Left colon (tissue), 2 donors: ENCODE measurements at places on chromosomes 2 and 18. TPM values are rescaled to one million over a fixed set of nuclear protein-coding genes. Genes with fewer than 3 reads are reported as not detected.
A peak's percentile ranks its signal among the peaks of the same experiment; 100 is the strongest.

MROH2A gene
- total RNA-seq = 0.24 TPM

TTR gene
- total RNA-seq = 1.2 TPM

TMSB10 gene
- total RNA-seq = 1,780 TPM

IFIH1 gene
- total RNA-seq = 20.0 TPM

CDKL4 gene
- not detected for total RNA-seq

SDC1 gene
- 159 TPM for total RNA-seq

GRCh38 chr2:69958480-69958879, 3.0 kb downstream of the ASPRV1 start:
- no peak for DNase-seq

DNA sequence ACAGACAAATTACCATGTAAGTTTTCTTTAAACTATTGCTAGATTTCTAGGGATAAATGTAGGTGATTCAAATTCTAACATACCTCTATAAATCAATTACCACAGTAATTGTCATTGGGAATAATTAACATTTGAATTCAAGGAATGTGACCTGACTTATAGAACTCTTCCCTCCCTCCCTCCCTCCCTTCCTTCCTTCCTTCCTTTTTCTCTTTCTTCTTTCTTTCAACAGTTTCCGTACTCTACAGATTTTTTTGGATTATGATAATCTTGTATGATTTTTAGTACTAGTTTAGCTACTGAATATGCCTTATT, 18.2 kb upstream of the FTCDNL1 start:
- no peak for DNase-seq

- no peak for DNase-seq
These were observed 3.9 kb upstream of the MGAT4A start for GRCh38 chr2:98734823-98735260.

DNA sequence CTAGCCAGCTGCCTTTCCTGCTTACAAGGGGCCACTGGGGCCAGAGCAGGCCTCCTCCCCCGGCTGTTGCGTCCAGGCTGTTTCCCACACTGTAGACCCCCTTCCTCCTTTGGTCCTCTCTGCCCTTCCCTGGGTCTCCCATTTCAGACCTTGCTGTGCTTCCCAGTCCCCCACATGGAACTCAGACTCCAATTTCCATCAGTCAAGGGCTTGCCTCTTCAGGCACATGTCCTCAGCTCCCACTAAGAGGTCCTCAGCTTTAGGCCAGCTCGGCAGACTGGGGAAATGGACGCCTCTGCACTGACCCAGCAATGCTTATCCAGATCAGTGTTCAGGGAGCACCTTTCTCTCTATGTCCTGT, 98.0 kb upstream of the BZW1 start:
- no peak for DNase-seq

GRCh38 chr2:20532634-20533437, 86.0 kb downstream of the RHOB start:
- no peak for DNase-seq

GRCh38 chr2:197460649-197461048, 7.3 kb downstream of the COQ10B start:
- DNase-seq = peak; percentile 9

DNA sequence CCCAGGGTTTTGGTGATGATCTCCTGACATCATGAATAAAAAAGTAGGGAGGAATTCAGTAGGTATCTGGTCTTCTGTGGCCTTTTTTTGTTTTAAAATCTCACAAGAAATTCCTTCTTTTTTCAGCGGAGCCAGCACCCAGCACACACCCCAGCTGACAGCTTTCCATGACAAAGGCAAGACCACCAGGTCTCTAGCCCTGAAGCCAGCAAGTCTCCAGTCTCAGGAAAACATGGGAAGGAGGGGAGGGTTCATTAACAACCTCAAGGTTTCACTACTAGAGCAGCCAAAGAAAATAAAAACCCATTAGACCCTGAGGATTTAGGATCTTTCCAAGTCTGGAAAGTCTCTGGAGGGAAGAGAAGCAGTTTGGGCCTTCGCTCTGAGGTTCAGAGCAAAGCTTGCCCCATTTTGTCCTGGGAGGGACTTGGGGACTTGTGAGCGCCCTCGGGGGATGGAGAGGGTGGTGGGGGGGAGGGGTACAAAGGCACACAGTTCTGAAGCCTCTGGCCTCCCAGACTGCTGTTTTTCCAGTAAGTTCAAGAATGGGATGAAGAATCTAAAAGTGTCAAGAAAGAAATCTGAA, 9.0 kb downstream of the FOXI3 start:
- no peak for DNase-seq

DNA sequence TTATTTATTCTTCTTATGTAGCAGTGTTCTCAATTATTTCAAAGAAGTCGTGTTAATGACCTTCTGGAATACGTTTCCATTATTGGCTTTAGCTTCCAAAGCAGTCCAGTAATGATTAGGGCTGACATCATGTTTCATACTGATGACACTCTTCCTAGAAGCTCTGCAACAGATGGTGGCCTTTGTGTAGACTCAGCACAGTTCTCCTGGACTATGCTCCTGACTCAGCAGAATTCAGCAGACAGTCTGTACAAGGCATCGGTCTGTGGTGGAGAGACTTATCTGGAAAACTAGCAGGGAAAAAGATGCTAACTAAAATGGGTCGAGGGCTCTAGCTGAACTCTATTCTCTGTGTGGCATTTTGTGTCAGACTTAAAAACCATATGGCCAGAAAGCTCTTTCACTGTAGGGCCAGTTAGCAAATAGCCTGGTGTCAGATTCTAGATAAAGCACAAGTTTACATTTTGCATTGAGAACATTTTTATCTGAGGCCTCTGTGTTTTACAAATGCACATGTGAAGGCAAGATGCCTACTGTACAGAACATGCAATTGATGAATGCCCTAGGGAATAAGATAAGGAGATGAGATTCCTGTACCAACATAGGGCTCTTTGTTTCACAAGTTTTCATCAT, 35.1 kb downstream of the GULP1 start:
- DNase-seq = no peak

GRCh38 chr18:70085641-70086040, 119.8 kb downstream of the RTTN start:
- no peak for DNase-seq

DNA sequence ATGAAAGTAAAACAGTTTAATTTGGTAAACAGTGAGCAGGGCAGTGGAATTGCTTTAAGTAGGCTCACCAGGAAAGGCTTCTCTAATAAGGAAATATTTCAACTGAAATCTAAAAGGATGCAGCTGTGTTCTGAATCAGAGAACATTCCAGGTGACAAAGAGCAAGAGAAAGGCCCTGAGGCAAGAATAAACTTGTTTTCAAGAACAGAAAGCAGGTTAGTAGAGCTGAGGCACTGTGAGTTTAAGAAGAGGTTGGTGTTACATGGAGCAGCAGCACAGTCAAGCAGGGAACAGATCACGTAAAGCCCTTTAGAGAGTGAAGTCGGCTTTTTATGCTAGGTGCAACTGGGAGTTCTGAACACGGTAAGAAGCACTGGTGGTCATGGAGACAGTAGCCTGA, 57.0 kb upstream of the SCN1A start:
- DNase-seq = no peak

DNA sequence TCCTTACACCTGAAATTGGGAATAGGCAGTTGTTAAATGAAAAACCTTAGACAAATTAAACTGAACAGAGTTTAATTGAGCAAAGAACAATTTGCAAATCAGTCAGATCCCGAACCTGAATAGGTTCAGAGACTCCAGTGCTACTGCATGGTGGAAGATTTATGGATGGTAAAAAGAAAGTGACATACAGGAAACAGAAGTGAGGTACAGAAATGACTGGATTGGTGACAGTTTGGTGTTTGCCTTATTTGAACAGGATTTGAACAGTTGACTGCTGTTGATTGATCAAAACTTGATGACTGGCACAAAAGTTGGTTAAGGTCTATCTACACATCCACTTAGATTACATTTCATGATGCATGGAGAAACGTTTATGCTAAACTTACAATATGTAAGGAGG, 248.8 kb downstream of the HNMT start:
- no peak for DNase-seq

GRCh38 chr2:71801969-71802368, 345.7 kb downstream of the CYP26B1 start:
- peak; percentile 39 for DNase-seq

DNA sequence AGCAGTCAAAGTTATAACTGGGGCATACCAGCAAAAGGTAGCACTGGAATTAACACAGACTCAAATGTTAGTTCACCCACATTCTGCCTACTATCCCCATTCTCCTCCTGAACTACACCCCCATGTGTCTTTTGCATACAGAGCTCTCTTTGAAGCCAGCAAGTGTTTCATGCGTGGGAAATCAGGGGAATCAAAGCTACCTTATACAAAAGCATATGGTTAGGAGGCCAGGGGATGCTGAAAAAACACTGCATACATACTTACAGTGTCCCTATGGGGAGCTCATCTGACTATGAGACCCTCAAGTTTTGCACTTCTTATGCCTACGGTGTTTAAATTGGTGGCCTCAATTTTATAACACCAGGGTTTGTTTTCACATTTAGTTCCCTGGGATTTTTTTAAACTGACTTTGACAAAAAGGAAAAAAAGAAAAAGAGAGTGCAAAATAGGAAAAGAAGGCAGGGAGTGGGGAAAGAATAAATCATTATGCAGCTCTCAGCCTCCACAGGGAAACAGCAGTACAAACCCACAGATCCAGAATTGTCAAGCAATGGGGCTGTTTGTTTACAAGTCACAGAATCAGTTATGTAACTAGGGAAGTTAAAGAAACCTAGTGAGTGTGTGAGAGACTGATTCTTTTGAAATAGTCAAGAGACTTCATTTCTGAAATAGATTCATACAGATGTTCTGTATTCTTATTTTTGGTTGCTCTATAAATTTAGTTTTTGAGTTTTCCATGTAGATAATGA, 20.1 kb upstream of the PPP3R1 start:
- no peak for DNase-seq

DNA sequence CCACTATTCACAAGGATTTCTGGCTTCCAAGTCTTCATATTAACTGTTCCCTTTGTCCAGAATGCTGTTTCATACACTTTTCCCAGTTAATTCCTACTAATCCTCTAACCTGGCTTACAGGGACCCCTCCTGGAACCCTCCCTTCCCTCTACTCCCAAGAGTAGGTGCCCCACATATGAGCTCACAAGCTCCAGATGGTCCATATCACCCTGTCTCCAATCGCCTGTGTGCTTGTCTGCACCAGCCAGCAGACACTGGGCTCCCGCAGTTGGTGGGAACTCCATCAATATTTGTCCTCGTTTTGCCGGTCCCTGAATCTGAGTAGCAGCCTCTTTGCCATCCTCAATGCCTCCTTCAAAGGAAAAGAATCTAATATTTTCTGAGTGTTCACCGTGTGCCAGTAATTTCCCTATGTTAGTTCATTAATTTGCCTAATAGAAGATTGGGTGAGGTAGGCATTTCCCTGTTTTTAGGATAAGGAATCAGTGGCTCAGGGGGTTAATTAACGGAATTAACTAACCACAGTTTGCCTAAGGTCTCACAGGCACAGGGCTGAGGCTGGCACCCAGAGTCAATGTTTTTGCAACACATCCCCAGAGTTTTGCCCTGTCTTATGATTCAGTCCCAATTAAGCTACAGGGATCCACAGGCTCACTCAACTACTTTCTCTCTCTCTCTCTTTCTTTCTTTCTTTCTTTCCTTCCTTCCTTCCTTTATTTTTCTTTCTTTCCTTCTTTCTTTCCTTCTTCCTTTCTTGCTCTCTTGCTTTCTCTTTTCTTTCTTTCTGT, 141.6 kb upstream of the CYP1B1 start:
- no peak for DNase-seq
